AG10803 (cell line): ENCODE measurements at places on chromosomes 4 and X.
A peak's percentile ranks its signal among the peaks of the same experiment; 100 is the strongest.

GRCh38 chr4:70559924-70560323 is 32.1 kb upstream of the AMBN start:
- DNase-seq = no peak

GRCh38 chrX:54178100-54178940 is 4.7 kb downstream of the FAM120C start:
- peak; percentile 75 for DNase-seq

DNA sequence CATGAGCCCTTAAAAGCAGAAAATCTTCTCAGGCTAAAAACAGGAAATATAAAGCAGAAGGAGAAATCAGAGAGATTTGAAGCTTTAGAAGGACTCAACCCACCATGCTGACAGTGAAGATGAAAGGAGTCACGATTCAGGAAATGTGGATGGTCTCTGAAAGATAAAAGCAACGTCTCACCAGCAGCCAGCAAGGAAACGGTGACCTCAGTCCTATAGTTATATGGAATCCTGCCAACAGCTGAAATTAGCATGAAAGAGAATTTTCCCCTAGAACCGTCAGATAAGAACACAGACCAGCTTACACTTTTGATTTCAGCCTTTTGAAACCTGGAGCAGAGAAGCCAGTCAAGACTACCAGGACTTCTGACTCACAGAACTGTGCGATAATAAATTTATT is 715.7 kb upstream of the HTR2C start:
- DNase-seq = no peak

DNA sequence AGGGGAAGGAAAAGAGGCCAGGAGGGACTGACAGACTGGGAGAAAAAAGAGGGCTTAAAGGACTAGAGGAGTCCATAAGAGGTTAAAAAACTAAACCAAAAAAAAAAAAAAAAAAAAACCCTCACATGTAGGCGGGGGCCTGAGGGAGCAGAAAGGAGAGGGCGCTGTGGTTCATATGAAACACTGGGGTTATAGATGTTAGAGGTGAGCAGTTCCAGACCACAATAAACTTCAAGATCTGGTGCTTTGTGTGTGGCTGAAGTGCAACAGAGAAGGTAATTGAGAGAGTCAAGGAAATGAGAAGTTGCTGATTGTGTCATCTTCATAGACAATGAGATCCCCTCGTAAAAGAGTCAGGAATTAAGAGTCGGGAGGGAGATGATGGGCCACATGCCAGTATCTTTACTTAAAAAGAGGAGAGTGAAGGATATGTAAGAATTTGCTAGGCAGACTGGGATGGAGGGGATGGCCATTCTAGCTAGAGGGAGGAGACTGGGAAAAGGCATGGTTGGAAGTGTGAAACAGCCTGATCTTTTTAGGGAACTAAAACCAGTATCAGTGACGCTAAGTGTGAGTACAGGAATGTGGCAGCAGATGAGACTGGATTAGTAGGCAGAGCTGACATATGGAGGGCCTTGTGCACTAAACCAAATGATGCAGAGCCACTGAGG is 18.4 kb upstream of the OGT start:
- DNase-seq = no peak

GRCh38 chrX:41332005-41332404 is 2.0 kb upstream of the DDX3X start:
- no peak for DNase-seq

- DNase-seq = no peak
Observed at GRCh38 chr4:76250962-76251361, 559 bp upstream of the FAM47E start.

DNA sequence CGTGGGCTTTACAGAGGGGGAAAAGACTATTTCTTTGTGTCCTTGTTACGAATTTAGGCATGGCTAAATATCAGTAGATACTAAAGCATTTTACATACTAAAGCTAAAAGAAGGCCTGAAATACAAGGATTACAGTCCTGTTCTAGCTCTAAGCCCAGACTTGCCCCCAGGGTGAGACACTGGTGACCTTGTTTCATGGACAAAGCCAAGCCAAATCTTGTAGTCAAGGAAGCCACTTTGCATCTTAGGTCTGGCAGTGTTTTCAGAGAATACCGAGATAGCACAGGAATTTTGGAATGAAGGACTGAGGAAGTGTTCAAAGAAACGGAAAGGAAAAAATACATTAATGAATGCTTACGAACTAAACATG is 733 bp upstream of the G3BP2 start:
- no peak for DNase-seq

DNA sequence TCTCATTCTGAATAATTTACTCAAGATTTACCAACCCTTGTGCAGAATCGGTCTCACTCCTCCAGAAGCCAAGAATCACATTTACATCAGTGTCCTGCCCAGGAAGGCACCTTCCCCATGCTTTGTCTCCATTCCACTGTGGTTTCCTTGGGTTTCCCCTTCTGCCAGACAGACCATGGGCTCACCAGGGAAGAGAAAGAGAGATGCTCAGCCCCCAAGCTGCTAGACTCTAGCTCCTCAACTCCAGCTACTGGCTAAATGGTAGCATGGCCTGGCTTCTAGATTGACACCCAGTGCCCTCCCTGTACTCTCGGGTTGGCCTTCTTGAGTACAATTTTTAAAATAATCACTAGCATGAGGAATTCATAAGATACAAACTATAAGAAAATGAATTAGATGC is 12.9 kb downstream of the TLR10 start:
- no peak for DNase-seq

DNA sequence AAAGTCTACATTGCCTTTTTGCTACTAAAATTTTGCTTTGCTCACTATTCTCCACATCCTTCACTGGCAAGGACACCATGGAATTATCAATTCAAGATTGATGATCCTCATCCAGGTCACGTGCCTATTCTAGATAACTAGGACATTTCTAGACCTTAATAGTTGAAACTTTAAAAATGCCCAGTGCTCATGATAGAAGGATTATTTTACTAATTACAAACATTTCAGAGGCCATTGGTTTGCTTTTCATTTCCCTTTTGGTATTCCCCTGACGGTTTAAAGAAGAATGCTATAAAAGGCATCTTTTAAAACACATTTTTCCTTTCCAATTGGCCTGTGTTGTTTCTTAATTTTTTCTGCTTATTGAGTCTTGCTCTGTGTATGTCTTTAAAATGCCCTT is 249.4 kb downstream of the NDST4 start:
- DNase-seq = no peak

- DNase-seq = no peak
Observed at GRCh38 chr4:174716986-174717770, 111.9 kb downstream of the GLRA3 start.

GRCh38 chrX:49230500-49231232 is 2.5 kb downstream of the CACNA1F start:
- no peak for DNase-seq

DNA sequence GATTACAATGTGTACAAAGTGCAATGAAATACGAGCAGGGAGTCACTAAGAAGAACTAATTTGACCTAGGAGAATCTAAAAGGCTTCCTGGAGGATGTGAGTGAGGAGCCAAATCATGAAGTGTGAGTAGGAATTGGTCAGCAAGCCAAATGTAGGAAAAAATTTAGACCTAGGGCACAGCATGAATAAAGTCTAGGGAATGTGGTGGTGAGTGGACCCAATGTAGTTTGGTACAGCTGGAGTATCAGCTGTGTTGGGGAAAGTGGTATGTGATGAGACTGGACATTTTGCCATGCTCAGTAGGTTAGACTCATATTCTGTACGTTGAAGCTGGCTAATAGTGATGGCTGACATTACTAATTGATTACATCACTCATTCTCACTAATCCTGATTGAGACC is 191.0 kb downstream of the AFF2 start:
- peak; percentile 38 for DNase-seq

- peak; percentile 68 for DNase-seq
Observed at GRCh38 chrX:51876441-51876840, 17.0 kb upstream of the MAGED1 start.

DNA sequence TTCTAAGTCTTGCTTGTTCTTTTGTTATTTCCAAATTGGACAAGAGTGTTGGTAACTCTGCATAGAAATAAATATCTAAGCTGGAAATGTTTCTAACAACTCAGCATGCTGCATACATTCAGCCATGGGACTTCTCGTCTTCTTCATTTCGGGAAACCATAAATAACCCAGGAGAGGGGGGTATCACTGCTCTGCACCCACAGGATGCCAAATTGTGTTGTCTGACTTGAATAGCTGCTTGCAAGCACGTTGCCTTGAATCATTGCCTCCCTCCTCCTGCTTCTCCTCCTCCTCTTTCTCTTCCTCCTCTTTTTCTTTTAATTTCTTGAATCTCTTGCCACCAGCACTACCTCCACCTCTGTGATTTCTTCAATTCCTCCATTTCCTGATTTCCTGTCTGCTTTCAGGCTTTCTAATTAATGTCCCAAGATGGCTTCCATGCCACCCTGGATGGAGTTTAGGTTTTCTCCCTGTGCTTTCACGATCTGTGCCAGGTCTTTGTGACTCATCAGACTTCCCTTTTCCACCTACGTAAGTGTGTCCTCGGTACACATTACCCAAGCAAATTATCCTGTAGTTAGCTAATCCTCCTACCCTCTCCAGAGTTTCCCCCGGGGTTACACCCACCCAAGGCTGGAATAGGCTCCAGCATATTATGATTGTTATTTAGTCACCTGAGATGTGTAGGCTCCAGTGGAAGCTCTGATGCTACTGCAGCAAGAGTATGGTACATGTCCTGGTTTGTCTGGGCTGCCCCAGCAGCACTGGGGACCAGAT is 122.6 kb upstream of the VCX3B start:
- no peak for DNase-seq

GRCh38 chrX:134935276-134935675 is 55.5 kb upstream of the SMIM10 start:
- DNase-seq = peak; percentile 6

- DNase-seq = no peak
Observed at GRCh38 chr4:12110627-12111026, 681.9 kb upstream of the HS3ST1 start.

- DNase-seq = no peak
Observed at GRCh38 chrX:123731987-123732669, 724 bp downstream of the THOC2 start.

DNA sequence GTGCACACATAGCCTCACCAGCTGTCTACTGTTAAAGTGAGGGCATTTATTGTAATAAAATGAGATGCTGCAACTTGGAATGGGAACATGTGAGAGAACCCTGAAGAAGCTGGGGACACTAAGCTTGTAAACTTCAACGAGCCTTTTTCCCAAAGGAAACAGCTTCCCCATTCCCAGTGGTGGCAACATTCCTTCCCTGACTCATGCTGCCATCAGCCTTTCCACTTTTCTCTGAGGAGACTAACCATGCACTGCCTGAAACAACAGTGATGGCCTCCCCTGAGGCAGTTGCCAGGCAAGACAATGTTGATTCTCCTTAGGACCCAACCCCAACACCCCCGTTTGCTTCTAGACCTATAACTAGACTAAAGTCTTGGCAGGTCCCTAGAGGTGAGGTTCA is 928.3 kb downstream of the GLUD2 start:
- no peak for DNase-seq

DNA sequence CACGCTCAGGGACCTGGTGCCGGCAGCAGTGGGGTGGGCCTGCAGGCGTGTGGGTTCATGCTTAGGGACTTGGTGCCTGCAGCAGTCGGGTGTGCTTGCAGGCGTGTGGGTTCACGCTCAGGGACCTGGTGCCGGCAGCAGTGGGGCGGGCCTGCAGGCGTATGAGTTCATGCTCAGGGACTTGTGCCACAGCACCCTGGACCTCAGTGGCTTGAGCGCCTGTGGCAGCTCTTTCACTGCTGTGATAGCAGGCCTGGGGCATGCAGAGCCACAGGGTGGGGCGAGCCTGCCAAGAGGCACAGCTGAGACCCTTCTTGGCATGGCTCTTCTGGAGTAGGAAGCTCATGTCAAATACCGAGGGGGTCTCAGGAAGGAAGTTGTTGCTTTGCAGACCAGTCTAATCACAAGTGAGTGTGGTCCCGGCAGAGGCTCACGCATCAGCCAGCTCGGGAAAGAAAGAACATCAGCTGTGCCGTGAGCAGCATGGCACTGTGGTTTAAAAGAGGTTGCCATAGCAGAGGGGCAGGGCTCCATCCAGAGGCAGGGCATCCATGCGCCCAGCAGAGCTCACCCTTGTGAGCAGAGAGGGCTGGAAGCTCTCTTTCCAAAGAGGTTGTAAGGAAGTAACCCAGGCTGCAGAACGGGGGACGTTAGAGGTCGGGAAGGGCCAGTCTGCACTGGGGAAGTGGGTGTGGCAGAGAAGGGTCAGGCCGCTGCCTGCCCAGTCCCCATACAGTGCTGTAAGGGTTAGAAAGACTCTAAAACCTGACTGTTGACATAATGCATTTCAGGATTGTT is 21.1 kb downstream of the PIGG start:
- DNase-seq = no peak

- DNase-seq = no peak
Observed at GRCh38 chr4:1975880-1976279, 32.9 kb downstream of the NELFA start.

DNA sequence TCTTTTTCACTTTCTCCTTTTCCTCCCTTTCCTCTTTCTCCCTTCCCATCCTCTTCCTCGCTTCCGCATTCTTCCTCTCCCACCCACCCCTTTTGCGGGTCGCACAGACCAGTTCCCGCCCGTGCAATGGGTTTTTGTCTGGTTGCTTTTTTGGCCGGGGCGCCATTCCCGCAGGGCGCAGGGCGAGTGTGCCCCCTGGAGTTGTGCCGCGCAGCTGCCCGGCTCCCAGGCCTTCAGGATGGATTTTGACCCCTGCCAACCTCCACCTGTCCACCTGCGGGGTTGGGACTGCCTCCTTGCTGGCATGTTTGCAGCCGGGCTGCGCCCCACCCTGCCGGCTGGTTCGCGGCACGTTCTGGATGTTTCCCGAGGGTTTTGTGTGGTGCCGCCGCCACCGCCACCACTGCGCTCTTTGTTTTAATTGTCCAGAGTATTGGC is 578 bp upstream of the SEL1L3 start:
- no peak for DNase-seq

DNA sequence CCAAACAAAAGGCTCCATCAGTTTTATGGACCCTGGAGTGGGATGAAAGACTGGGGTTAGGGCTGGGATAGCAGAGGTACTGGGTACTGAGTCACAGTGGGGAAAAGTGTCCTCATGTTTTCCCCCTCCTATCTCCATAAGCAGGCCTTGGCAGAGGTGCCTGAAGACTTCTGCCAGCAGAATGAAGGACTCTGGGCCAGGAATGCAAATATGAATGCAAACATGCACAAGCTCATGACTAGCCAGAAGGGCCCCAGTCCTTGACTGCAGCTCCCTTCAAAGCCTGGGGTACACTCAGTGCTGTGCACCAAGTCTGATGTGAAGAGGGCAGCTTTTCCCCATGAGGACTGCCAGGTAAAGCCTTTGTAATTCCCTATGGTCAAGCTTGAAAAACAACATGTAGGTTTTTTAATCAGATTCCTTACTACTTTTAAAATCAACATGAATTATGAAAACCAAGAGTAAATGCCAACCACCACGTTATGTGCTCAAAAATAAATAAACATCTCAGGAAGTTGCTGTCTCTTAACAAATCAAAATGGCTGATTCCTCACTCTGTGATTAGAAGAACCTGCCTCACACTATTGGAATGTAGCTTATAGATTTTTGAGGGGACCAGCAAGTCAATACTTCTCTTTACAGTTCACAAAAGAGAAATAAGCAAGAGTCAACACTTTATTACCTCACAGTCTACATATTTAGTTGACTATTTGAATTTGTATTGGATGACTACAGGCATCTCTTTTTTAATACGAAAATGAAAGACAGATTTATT is 1512.0 kb downstream of the ARAP2 start:
- DNase-seq = no peak
